Immature natural killer cell (primary cell): ENCODE measurements at places on chromosomes 2 and 18. TPM values are rescaled to one million over a fixed set of nuclear protein-coding genes. Genes with fewer than 3 reads are reported as not detected.

DNA sequence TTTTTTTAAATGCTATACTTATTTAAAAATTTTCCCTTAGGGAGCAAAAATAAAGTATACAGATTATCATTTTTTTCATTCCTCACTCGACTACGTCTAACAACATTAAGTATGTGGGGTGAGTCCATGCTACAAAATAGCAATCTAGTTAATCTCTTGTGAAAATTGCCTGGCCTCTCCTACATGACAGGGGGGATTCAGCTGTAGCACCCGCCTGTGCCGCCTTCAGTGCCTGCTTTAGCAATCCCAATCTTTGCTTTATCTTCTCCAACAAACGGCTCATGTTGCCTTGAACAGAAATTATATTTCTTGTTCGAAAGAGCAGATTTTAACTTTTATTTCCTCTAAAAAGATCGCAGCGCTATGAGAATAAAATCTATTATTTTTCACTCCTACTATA is 2.4 kb upstream of the SOX11 start:
- no peaks in the 10 kb centered on the region for H3K36me3 ChIP-seq
- no peak overlapping the region for H3K27ac ChIP-seq
- H3K4me3 ChIP-seq, result no peak overlapping the region
- no peaks in the 10 kb centered on the region for H3K4me1 ChIP-seq
- peaks cover 14% of the 10 kb centered on the region for H3K27me3 ChIP-seq

The STON1 gene
- 0.13 TPM for polyA plus RNA-seq

The CYP27C1 gene
- polyA plus RNA-seq, result not detected

- H3K4me1 ChIP-seq, result peaks cover 17% of the 10 kb centered on the region
- peak; percentile 46 for DNase-seq
- no peak overlapping the region for H3K4me3 ChIP-seq
- peaks cover 39% of the 10 kb centered on the region for H3K36me3 ChIP-seq
- H3K27ac ChIP-seq, result peak overlapping the region; percentile 33
These were observed 65.9 kb upstream of the ITM2C start for GRCh38 chr2:230798769-230799399.
